Activated T-helper 9 cell treated with anti-CD3 and anti-CD28 coated beads, Interleukin-2, amount 50 U/mL, for 16 hours (primary cell): ENCODE measurements at places on chromosomes 12 and 14.

DNA sequence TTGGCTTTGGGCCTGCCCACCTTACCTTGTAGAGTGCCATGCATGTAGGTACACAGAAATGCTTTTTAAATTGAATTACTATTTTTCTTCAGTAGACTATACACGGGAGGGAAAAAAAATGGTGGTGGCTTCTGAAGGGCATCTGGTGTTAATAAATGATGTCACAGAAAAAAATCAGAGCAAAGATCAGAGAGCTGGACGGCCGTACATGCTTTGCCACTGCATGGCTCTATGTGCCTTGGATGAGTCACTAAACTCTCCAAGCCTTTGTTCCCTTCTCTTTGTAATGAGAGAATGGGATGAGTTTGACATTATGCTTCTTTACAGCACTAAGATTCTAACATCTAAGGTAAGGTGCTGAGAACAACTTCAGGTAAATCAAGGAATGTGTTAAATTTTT, 376.4 kb upstream of the DDHD1 start:
- no peak for DNase-seq

GRCh38 chr14:68580096-68580645, 212.7 kb downstream of the ZFP36L1 start:
- DNase-seq: no peak

DNA sequence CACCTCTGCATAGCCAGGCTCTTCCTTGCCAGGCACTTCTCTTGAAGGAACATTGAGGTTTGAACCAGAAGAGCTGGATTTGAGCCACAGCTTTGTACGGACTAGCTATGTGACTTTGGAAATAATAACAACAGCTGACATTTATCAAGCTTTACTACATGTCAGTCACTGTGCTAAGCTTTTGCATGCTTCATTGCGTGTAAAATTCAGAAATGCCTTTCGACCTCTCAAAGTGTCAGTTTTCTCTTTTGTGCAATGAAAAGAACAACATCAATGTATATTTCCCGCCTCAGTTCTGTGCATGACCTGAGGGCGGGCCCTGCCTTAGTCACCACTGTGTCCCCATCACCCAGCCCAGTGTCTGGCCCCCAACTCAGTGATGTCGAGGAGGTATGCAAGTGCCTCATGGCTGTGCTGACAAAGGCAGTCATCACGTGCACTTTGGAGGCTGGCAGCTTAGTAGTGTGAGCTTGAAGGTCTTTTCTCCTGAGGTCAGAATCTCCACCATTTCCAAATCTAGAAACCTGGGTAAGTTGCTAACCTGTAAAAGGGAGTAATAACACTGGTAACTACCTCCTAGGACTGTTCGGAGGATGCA, 17.9 kb upstream of the AQP2 start:
- no peak for DNase-seq

GRCh38 chr14:30994681-30995620, 30.5 kb upstream of the AP4S1 start:
- no peak for DNase-seq

DNA sequence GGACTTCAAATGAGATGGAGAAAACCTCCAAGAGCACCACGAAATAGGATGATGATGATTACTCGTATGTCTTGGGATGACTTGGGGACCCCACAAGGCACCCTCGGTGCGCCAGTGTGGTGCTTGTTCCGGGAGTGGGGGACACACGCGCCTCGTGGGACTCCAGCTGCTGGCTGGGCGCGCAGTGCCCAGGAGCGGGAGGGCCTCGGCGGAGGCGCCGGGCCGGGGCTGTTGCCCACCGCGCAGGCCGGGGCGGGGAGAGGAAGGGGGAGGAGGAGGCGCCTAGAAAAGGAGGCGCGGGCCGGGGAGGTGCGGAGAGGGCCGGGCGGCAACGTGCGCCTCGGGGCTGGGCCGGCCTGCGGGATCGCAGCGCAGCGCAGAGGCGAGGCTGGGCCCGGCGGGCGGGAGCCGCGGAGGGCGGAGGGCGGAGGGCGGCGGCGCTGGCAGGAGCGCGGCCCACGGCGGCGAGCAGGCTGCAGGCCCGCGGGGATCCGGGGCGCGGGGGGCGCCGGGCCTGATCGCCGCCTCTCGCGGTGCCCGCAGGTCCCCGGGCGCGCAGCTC, at the start of gene RFLNA:
TSS of gene RFLNA (plus strand) at position 314 of the 562 bp plus-strand sequence. CDS start 337 bp downstream, outside the sequence.
- DNase-seq: no peak

DNA sequence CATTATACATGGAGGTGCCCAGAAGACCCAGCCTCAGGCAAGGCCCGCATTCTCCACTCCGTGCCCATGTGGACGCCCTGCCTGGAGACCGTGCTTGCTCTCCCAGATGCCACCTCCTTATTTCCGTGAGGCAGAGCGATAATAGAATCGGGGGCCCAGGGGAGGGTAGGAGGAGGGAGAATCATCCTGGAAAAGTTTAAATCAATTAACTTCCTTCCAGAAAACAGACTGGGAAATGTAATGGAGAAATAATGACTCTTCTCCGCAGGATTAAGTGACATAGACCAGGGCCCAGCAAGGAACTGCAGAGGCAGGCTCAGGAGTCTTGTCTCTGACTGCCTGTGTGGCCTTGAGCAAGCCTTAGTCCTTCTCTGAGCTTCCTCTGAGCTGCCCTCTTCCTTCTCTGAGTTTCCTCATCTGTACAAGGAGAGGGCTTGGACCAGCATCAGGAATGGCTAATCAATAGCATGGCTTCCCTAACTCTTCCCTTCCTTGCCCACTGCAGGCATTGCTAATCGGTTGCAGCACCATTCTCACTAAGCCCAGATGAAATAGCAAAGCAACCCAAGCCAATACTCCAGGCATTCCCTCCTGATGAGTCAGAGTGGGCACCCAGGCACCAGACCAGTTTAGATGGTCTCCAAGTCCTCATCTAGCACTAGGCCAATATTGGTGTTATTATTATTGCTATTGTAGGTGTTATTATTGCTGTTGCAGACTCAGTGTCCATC, 11.3 kb upstream of the FAM222A start:
- no peak for DNase-seq

- peak; percentile 54 for DNase-seq
Measured at GRCh38 chr14:64879635-64880220, at the start of gene SPTB. Gene SPTB, minus strand, starts transcription at chr14:64879907. Its CDS starts 56,813 bp downstream, at chr14:64823094.

GRCh38 chr12:12701457-12701856, 5.5 kb upstream of the GPR19 start:
- DNase-seq: no peak
